Activated CD4-positive, alpha-beta memory T cell treated with anti-CD3 and anti-CD28 coated beads for 36 hours (primary cell): ENCODE measurements at places on chromosomes 11 and 22. TPM values are rescaled to one million over a fixed set of nuclear protein-coding genes. Genes with fewer than 3 reads are reported as not detected.
A peak's percentile ranks its signal among the peaks of the same experiment; 100 is the strongest.

- no peak for DNase-seq
These were observed 235.9 kb upstream of the NARS2 start for GRCh38 chr11:78810559-78811009.

DNA sequence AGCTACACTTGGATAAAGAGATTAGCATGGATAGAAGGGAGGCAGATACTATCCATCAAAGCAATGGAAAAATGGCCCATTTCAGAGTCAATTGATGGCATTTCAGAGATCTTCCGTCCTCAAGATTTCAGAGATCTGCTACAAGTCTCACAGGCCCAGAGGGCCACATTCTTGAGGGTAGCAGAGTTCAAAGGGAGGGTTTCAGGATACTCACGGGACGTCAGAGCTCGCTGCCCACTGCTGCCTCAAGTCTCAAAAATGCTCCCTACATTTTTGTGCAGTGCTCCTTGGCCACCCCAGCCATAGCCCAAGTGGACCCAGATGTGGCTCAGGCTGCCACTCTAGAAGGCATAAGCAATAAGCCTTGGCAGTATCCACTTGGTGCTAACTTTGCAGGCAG, 24.9 kb downstream of the RTL6 start:
- DNase-seq: no peak

DNA sequence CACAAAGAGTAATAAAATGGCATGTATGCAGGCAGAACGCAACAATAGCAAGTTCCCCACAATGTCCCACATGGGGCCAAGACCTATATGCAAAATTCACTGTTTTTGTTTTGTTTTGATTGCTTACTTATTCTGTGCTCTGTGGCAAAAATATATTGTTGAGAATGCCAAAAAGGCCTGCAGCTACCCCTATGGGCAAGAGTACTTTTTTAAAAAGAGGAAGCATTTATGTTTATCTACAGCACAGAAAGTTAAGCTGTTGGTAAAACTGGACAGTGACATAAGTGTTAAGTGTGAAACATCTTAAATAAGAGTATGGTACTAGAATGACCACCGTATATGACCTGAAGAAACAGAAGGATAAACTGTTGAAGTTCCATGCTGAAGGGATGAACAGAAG, 301.9 kb upstream of the ZC3H12C start:
- no peak for DNase-seq

GRCh38 chr22:29145321-29146072, 60.2 kb upstream of the EMID1 start:
- no peak for DNase-seq

DNA sequence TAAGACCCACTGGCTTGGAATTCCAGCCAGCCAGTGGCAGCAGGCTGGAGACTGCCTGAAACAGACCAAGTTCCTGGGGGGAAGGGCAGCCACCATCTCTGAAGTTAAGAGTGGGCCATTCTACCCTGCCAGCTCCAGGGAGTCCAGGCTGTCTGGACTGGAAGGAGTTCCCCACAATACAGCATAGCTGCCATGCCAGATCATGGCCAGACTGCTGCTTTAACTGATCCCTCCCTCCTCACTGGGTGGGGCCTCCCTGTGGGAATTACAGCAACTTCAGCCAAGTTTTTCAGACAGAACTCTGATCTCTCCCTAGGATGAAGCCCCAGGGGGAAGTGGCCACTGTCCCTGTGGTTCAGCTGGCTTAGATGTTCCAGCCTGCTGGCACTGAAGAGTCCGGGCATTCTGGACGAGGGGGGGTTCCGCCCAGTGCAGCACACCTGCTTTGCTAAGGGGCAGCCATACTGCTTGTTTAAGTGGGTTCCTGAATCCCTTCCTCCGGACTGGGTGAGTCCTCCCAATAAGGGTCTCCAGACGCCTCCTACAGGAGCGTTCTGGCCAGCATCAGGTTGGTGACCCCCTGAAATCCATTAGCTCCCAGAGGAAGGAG, 455.4 kb downstream of the DLG2 start:
- no peak for DNase-seq

WEE1 gene
- 52.4 TPM for total RNA-seq

GRCh38 chr11:34651551-34651950, 30.7 kb downstream of the EHF start:
- no peak for DNase-seq

GRCh38 chr11:86161837-86162236, 82.7 kb upstream of the EED start:
- DNase-seq: no peak

OR51E2 gene
- not detected for total RNA-seq

GRCh38 chr11:73245461-73245860, 26.7 kb upstream of the P2RY6 start:
- no peak for DNase-seq

DNA sequence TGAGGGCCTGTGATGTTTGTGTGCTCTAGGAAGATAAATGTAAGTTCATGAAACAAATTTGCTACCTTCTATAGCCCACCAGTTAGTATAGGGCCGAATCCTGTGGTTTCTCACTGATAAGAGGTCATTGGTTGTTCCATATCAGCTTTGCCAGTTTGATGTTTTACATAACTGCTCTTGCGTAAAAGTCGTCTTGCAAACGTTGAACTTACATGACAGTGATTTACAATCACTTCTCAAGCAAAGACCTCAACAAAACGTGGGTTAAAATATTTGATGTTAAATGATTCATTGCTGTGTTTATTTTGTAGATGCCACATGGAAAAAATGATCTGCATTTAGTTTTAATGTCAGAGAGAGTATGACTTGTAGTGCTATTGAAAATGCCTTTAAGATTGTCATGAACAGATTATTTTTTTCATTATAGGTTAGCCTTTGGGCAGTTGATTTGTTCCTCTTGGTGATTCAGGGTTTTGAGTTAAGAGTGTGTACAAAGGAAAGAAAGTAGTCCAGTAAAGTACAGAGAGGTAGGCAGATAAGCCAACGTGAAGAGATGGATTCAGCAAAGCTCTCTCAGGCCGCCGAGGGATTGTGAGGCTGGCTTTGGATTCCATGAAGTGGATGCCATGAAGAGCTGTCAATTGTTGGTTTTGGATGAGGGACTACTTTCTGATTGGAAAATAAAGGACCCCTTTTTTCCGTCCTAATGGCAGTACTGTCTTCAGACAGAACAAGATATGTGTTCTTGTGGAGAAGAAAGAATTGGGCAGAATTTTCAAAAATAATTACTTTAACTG, 2.6 kb downstream of the EWSR1 start:
- no peak for DNase-seq

DNA sequence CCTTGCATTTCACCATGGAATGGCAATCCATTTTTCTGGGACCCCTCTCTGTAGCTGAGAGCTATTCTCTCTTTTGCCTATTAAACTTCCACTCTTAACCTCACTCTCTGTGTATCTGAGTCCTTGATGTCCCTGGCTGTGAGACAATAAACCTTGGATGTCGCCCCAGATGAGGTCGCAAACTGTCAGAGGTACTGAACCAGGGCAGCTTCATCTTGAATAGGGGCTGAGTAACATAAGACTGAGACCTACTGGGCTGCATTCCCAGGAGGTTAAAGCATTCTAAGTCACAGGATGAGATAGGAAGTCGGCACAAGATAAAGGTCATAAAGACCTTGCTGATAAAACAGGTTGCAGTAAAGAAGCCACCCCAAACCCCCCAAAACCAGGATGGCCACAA, 68.0 kb downstream of the RSF1 start:
- no peak for DNase-seq

DNA sequence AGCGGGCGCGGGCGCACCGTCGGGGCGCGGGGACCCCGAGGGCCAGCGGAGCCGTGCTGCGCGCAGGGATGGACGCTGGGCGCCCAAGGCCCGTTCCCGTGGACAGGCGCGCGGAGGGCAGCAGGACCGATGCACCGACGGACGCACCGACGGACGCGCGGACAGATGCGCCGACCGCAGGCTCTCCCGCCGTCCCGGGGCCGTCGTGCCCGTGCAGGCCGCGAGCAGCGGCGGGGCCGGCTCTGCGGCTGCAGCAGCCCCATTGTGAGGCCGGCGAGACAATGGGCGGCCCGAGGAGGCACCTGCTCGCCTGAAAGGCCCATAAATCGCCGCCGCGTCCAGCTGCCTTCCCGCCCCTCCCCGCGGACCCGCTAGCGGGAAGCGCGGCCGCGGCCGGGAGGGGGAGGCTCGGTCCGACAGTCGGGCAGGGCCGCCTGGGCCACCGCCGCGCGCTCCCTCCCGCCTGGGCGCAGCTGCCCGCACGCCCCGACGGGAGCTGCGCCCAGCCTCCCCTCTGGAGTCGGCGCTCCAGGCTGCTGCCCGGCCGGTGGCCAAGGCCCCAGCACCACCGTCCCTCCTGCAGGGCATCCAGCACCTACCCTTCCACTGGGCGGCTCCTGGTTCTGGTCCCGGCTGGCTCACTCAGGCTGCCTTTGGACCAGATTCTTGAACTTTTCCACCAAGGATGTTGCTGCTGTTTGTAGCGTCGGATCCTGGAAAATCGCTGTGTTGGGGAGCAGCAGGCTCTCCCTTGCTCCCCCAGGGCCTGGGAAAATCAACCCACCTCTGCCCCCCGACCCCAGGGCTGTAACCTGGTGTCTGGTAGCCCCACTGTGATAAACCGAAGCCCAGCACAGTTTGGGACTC, 15.8 kb downstream of the CDKN1C start:
- DNase-seq: no peak

DNA sequence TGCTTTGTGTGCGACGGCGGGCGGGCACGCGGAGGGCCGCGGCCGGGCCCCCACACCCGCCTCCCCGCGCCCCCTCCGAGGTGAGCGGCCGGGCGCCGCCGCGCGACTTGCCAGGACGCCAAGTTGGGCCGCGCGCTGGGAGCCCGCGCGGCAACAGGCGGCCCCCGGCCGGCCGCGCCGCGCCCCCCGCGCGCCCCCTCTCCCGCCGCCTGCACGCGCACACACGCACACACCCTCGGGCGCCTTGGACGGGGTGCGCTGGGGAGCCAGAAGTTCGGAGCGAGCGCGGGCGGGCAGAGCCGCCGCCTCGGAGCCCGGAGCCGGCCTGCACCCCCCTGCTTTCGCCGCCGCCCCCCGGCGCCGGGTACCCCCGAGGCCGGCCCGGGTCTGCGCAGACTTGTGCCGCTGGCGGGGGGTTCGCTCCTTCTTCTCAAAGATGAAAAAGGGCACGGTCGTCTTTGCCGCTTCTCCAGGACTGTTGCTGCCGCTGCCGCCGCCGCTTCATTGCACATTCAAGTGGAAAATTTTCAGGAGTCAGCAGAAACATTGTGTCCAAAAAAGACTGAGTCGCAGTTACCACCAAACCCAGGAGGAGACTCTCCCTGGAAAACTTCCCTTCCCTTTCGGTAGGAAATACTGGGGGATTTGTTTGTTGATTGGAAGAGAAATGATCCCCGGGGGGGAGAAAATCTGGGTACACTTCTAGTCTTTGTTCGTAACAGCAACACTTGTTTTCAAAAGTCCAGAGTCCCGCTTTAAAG, 895 bp downstream of the TEAD1 start:
- peak; percentile 11 for DNase-seq

CCDC73 gene
- not detected for total RNA-seq

- no peak for DNase-seq
These were observed 88.2 kb downstream of the CELSR1 start for GRCh38 chr22:46449116-46449691.

DCUN1D5 gene
- total RNA-seq: 60.1 TPM

CNTF gene
- 1.6 TPM for total RNA-seq

DNA sequence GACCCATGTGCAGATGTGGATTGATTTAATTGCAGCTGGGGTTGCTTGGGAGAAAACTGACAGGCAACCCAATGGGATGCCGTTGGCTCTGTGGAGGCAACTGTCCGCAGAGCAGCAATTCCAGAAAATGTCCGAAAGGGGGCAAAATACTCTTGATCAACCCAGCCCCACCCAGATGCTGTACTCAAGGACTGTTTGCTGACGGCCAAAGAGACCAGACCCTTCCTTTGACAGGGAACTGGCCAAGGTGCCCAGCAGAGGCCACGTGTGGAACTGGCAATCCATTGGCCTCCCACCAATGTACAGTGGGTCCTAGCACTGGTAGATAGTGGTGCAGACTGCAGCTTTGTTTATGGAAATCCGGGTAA, 29.7 kb upstream of the KCNA4 start:
- no peak for DNase-seq

NXPE4 gene
- total RNA-seq: not detected

- no peak for DNase-seq
These were observed 42.0 kb downstream of the RSF1 start for GRCh38 chr11:77778549-77778948.
